ENCODE measurements at places on chromosomes 1 and 21. TPM values are rescaled to one million over a fixed set of nuclear protein-coding genes. Genes with fewer than 3 reads are reported as not detected.

The SELP gene
- not detected for total RNA-seq

The SH2D2A gene
- total RNA-seq = 1.2 TPM

DNA sequence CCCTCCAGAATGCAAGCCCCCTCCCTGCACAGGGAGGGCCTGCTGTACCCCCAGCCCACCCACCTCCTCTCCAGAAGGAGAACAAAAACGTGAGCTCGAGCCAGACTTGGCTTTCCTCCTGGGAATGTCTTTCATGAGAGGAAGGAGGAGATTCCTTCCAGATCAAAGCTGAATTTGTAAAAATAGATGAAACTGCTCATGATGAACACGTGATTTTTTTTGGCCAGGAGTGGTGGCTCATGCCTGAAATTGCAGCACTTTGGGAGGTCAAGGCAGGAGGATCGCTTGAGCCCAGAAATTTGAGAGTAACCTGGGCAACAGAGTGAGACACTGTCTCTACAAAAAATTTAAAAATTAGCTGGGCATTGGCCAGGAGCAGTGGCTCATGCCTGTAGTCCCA, 21.8 kb downstream of the GPR157 start:
- DNase-seq = no peak

DNA sequence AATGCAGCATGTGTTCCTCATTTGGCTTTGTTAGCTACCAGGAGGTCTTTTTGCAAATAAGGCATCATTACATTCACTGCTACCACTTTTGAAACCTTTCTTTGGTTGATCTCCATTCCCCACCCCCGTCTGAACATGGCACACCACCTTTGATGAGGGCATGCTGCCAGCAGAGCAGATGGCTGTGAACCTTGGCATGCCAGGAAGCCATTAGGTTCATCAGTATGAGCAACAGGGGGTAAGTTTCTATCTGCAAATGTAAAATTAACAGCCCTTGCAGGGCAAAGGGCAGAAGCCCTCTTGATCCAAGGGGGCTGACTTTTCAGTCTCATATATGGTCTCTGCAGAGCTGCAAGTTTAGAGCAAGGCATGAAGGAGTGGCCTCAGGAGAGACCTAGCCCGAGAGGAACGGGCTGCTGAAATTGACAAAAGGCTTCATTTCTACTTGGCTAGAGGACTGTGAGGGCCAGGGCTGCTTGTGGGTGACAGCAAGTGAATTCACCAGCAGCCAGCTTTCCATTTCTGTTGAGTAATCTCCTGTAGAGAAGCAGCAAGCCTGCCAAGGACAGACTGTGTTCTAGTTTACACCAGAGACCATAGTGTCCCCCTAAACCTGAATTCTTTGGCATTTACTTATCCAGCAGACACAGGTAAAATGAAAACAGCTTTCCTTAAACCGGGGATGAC, 127.9 kb downstream of the ZNF326 start:
- no peak for DNase-seq

The SAMD13 gene
- total RNA-seq = 4.6 TPM

GRCh38 chr1:107247679-107248078, 106.8 kb downstream of the NTNG1 start:
- no peak for DNase-seq

The NES gene
- 83.8 TPM for total RNA-seq

Measured in neural progenitor cell (in vitro differentiated cells).